ENCODE measurements at places on chromosomes 5 and 9.

DNA sequence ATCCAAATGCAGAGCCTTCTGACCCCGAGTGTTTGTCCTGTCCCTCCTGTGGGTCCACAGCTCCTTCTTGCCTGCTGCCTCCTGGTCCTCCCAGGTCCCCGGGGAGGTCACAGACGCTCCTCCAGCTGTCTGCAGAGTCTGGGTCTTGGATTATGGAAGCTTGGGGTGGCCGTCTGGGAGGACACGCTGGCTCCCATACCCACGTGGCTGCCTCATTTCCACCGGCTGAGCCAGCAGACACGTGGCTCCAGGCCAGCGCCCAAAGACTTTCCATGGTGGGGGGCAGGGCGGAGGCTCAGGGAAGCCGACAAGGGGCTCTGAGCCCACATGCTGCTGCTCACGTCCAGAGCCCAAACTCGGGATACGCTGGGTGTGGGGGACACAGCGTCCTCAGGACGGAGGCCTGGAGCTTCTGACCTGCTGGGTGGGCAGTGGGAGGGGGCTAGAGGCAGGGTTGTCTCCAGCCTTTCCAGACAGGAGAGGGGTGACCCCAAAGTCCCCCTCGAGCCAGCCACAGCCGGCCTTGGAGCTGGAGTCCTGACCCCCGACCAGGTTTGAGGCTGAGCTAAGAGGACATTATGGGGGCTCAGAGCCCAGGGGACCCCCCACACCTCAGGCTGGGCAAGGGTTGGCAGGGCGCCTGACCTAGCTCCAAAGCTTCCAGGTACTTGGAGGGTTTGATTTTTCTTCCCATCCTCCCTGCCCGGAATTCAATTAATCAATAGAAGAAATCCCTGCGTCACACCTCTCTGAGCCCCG lies 24.2 kb upstream of the RNU6ATAC start:
- DNase-seq = no peak

DNA sequence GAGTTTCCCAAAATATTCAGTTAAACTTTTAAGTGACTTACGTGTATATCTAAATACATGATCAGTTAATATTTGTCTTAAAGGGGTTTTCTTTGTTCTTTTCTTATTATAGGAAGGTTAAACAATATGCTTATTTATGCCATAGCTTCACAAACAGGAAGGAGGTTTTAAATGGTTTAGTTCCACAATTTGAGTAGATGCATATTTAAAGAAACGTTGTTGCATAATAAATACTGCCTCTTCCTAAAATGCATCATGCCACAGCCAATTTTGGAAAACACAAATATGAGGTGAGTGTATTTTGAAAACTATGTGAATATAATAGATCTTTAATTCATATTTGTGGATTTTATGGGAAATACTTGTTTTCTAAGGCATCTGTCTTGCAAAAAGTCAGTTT lies 2.5 kb upstream of the ADRB2 start:
- no peak for DNase-seq

- DNase-seq = peak; percentile 10
Measured at GRCh38 chr9:3954331-3955304, 345.2 kb downstream of the GLIS3 start.

GRCh38 chr5:32833127-32833526 lies 122.0 kb downstream of the NPR3 start:
- no peak for DNase-seq

DNA sequence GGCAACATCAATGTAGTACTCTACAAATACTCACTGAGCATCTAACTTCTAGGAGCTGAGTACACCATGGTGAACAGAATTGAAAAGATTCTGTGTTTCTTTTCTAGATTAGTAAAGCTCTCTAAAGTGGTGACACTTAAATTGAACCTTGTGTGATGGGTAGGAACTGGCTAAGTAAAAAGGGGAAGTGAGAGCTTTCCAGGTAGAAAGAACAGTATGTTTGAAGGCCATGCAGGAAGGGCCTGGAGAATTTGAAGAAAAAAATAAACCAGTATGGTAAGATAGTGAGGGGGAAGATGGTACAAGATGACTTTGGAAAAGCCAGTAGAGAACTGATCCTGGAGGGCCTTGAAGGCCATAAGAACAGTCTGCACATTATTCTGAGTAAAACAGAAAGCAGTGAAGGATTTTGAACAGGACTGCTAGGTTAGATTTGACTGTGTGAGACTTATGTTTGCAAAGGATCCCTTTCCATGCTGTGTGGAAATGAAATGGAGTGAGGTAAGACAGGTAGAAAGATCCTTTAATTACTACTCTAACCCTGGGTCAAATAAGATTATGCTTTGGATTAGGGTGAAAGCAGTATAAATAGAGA lies 46.7 kb upstream of the UBQLN1 start:
- no peak for DNase-seq

DNA sequence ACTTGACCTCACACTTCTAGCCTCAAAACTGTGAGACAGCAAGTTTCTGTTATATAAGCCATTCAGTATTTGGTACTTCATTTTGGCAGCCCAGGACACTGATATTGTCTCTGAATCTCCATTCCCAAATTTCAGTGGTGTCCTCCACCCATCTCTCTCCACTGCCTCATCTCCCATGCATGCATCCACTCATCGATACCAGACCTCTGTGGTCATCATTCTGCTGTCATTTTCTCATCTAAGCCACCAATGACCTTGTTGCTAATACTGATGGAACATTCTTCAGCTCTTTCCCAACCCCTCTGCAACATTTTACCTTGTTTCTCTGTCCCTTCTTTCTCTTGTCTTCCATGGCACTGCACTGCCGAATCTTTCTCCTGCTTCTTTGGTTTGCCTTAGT lies 221.8 kb downstream of the SNX18 start:
- no peak for DNase-seq

DNA sequence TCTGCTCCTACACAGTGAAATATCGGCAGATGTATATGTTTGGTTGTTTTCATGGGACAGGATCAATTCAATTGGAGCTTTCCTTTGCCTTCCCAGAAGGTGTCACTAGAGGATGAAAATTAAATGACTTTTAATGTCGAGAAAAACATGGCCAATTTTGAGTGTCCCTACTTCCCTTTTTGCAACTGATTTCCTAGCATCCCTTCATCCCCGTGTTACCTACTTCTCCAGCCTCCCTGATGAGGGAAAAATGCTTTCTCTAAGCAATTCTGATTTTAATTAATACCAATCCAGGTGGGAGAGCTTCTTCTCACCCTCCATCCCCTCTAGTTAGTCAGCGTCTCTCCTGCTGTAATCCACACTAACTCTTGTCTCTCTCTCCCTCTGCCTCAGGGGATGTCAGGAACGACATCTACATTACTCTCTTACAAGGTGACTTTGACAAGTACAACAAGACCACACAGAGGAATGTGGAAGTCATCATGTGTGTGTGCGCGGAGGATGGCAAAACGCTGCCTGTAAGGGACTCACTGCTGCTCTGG lies 64.9 kb downstream of the DOCK2 start:
- DNase-seq = no peak

- no peak for DNase-seq
Measured at GRCh38 chr5:32790411-32790951, 79.4 kb downstream of the NPR3 start.

All from activated naive CD8-positive, alpha-beta T cell treated with anti-CD3 and anti-CD28 coated beads, Interleukin-2, amount 50 U/mL, for 24 hours (primary cell).